ENCODE measurements at places on chromosomes 7 and 10. TPM values are rescaled to one million over a fixed set of nuclear protein-coding genes. Genes with fewer than 3 reads are reported as not detected.

GRCh38 chr7:128389085-128389617 is 20.6 kb downstream of the IMPDH1 start:
- no peak for DNase-seq

DNA sequence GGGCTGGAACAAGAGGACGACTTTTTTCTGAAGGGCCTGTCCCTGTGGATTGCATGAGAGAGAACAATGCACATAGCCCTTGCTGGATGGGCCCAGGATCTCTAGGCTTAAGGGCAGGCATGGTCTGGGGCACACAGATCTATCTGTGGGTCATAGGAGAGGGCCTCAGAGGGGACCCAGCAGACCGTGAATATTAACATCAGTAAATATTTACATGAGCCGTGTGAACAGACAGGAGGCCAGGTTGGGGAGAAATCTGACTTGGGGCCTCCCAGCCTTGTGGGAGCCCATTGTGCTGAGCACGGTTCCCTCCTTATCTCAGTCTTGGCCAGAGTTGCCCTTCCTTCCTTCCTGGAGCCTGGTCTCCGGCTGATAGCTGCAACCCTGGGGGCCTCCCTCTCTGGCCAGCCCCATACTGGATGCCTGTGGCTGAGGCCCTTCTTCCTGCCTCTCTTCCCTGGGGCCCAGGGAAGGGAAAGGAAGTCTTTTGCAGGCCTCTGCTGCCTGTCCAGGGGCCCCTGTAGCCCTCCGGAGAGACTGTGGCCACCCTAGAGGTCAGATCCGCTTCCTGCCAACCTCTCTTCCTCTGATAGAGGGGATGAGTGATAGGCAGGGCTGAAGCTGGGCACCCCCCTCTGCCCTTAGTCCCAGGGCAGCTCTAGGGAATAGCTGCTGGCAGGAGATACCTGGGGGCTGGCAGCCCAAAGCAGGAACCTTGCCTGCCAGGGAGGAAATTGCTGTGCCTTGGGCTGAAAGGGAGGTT is 44.5 kb upstream of the TRIM8 start:
- peak; percentile 97 for DNase-seq

- no peak for DNase-seq
Observed at GRCh38 chr7:123750389-123751230, 1.8 kb upstream of the WASL start.

DNA sequence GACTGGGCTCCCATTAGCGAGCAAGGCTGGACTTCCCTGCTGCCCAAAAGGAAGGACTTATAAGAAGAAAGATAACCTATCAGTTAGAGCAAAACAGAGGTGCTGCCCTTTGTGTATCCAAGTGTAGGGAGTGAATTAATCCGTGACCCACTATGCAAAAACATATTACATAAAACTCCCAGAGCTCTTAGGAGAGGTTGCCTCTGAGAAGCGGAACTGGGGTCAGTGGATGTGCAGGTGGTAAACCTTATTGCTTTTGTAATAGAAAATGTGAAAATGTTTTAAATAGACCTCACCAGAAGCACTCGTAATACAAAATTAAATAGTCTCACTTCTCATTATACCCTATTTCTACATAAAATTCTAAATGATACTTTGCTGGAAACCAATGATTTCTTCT is 17.1 kb upstream of the IL6 start:
- DNase-seq = no peak

GRCh38 chr7:68247571-68247970 is 1250.9 kb downstream of the TYW1 start:
- no peak for DNase-seq

GRCh38 chr10:20017961-20018360 is 201.7 kb downstream of the PLXDC2 start:
- no peak for DNase-seq

- DNase-seq = no peak
Observed at GRCh38 chr7:5390918-5391317, 32.7 kb downstream of the TNRC18 start.

- DNase-seq = peak; percentile 1
Observed at GRCh38 chr7:80732630-80733029, 94.2 kb downstream of the CD36 start.

- no peak for DNase-seq
Observed at GRCh38 chr10:49068672-49069217, 46.6 kb downstream of the VSTM4 start.

GRCh38 chr10:29951441-29951931 is 107.9 kb downstream of the JCAD start:
- DNase-seq = peak; percentile 81

GRCh38 chr10:125147971-125148439 is 12.4 kb downstream of the CTBP2 start:
- DNase-seq = no peak

GRCh38 chr10:119211625-119212441 is 4.5 kb downstream of the GRK5 start:
- DNase-seq = no peak

DNA sequence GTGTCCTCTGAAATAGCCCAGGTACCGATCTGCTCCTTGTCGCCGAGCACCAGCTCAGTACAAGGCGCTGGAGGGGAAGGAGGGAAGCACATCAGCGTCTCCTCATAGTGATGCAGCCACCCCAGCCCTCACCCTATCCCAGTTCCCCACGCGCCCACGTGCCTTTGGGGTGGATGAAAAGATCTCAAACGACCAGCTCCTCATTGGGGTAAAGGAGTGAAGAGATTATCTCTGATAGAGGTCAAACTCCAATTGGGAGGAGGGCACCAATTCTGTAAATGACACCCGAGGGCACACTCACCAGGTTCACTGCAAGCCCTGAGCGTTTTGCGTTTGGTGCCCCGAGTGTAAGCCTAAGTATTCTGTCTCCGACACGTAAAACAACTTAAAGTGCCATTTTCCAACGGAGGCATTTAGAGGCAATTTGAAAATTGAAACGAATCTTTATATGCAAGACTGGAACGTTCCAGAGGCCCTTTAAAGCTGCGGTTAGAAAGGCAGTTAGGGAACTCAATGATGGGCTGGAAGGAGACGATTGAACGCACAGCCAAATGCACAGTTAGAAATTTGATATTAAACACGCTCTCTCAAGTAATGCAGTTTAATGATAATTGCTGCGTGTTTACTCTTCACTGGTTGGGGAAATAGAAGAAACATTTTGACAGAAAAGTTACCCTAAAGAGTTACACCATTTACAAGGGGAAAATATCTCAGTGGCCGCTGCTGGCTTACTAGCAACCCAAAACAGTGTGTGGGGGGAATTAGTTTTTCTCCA is 8.9 kb upstream of the EMX2 start:
- no peak for DNase-seq

DNA sequence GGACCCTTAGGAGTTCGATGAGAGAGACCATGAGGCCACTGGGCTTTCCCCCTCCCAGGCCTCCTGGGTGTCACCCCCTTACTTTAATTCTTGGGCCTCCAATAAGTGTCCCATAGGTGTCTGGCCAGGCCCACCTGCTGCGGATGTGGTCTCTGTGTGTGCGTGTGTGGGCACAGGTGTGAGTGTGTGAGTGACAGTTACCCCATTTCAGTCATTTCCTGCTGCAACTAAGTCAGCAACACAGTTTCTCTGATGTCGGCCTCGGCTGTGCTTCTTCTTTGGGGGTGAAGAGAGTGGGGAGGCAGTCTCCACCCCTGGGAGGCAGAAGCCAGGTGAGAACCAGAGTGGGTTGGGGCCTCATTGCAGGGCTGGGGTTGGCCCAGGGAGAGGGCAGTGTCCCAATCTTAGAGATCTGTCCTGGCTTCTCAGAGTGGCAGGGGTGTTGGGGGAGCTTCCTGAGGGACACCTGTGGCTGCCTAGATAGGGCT is 1.5 kb downstream of the PVRIG start:
- DNase-seq = no peak

GRCh38 chr7:32507414-32507813 is 12.1 kb downstream of the AVL9 start:
- DNase-seq = no peak

GRCh38 chr7:5526100-5526905 is 102.7 kb upstream of the TNRC18 start:
- peak; percentile 51 for DNase-seq

DNA sequence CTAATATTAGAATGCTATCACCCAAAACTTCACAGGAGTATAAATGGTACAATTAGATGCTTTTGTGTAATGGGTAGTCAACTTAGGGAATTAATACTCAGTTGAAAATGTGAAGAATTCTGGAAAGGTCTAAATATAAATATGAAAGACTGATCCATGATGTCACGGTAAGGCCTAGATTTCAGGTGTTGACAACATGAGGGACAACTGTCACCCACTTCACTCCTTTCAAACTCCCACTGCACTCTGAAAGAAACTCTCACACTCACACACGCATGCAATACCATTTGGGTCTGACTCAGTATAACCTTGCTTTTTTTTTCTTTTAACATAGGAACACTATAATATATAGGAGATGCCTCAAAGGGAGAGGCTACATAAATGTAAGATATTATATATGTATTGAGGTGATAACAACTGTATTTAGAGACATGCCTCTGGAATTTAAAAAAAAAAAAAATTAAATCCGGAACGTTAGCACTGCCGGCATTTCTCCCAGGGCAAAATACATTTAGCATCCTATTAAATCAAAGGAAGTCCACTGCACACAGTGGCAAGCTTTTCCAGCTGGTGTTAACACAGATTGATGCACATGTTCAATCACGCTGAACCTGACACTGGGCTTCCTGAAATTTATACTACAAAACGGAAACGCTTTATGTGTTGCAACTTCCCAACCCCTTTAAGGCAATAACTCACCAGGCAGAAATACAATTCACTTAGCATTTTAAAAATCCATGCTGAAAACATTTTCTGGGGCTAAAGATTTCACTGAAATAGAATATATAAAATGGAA is 74.9 kb downstream of the RSU1 start:
- DNase-seq = peak; percentile 87

DNA sequence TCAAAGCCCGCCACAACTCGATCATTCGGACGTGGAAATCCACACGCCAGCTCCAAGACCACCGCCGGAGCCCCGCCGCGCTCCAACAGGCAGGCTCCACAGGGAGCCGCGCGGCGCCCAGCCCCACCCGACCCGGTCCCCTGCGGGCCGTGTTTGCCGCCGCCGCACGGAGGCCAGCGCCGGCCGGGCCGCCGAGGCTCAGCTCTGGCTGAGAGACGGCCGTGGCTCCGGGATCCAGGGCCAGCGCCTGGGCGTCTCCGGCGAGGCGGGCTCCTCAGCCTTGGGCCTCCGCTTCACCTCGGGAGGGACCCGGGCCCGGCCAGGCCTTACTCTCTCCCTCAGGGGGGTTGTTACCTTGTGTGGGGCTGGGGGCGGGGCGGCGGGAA is 333 bp downstream of the SMNDC1 start:
- no peak for DNase-seq

- DNase-seq = no peak
Observed at GRCh38 chr7:42945821-42946626, 13.8 kb downstream of the MRPL32 start.

DNA sequence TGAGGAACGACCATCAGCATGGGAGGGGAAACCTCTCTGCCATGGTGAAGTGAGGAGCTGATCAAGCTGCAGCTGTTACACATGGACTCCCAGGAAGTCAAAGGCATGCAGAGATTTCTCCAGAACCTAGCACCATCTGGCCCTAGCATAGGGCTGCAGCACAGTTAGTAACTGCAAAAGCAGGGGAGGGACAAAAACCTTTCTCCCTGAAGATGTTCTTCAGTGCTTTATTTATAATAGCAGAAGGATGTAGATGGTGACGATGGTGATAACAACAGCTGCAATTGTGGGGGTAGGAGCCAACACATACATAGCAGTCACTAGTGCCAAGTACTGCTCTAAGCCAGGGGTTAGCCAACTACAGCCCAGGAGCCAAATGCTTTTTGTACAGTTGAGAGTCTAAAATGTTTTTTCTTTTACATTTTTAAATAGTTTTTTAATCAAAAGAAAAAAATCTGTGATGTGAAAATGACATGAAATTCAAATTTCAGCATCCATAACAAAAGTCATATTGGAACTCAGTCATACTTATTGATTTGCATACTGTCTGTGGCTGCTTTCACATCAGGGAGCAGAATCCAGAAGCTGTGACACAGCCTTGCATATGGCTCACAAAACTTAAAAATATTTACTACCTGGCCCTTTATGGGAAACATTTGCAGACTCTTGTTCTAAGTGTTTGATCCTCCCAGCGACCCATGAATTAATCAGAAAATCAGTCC is 299.5 kb downstream of the ELMO1 start:
- no peak for DNase-seq

DNA sequence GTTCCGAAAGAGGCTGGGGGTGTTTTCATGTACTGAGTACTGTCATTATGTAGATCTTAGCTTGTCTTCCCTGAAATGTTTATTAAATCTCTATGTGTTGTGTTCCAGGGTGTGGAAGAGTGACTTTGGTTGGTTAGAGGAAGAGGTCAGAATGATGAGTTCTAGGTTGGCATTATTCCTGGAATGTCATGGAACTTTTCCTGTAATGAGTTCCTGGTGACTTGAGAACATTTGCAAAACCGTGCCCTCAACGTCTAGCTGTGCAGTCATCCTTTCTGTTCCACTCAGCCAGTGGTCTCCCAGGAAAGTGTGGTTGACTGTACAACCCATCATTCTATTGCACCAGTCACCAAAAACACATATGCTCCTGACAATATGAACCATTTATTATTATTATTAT is 129.6 kb downstream of the BICC1 start:
- no peak for DNase-seq

DNA sequence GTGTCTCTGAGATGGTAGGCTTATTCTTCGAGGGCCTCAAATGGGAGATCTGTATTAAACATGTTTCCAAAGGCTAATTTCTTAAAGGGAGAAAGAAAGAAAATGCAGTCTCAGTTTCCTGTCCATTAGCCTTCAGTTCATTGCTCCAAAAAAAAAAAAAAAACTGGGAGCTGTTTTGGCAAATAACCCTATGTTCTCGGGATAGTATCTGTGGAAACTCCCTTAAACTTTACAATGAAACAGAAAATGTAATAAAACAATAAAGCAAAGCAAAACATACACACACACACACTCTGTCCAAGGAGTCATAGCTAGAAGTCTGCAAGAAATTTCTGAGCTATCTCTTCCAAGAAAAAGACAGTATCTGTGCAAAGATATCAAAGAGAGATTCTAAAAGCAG is 172.5 kb upstream of the CELF2 start:
- DNase-seq = no peak

- no peak for DNase-seq
Observed at GRCh38 chr10:112765717-112766235, 184.3 kb upstream of the TCF7L2 start.

- DNase-seq = no peak
Observed at GRCh38 chr10:71229726-71230655, 17.6 kb downstream of the UNC5B start.

HOXA11 gene
- total RNA-seq = 0.70 TPM

CHAT gene
- not detected for total RNA-seq

FAM185A gene
- total RNA-seq = 9.2 TPM

OR2A7 gene
- not detected for total RNA-seq

EPHB4 gene
- 590 TPM for total RNA-seq

CXCL12 gene
- total RNA-seq = 2.9 TPM

RADIL gene
- total RNA-seq = 3.9 TPM

ATOH7 gene
- total RNA-seq = not detected

ARHGEF5 gene
- total RNA-seq = 0.17 TPM

GNB2 gene
- 154 TPM for total RNA-seq

TAF5 gene
- total RNA-seq = 7.5 TPM

All from dermis blood vessel endothelial cell (primary cell).